ENCODE measurements at places on chromosomes 6 and 20. TPM values are rescaled to one million over a fixed set of nuclear protein-coding genes. Genes with fewer than 3 reads are reported as not detected.

DNA sequence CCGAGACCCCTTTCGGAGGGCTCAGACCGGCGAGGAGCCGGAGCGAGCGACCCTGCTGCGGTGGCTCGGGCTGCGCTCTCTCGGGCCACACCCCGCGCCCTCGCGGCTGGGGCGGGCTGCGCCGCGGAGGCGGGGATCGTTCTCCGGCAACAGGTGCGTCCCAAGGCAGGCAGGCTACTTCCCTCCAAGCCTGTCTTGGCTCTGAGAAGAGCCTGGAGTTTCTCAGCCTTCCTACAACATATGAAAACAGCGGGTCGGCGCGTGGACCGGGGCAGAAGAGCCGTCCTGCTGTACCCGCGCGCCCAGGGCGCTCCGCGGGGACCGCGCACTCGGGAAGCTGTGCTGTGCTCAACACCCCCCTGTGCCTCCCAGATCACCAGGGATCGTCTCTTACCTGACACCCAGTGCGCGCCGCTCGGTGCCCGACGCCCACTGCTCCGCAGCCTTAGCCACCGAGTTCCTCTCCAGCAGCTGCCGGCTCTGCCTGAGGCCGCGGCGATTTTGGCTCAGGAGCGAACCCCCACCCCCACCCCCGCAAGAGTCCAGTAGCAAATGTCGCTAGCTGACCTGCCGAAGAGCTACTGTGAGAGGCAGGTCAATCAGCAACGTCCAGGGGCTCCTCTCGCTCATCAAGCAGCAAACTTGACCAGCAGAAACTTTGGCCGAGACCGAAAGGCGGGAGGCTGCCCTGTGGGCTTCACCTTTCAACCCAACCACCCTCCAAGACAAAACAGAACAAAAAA, 3.7 kb upstream of the OLIG3 start:
- peaks cover 5% of the 10 kb centered on the region for H3K36me3 ChIP-seq
- H3K27ac ChIP-seq, result no peak overlapping the region
- H3K4me3 ChIP-seq, result no peak overlapping the region

GRCh38 chr20:17158701-17159100, 68.1 kb upstream of the PCSK2 start:
- no peak overlapping the region for H3K27ac ChIP-seq
- DNase-seq, result no peak
- H3K4me1 ChIP-seq, result no peaks in the 10 kb centered on the region
- H3K4me3 ChIP-seq, result no peak overlapping the region

Gene OXT
- not detected for total RNA-seq

DNA sequence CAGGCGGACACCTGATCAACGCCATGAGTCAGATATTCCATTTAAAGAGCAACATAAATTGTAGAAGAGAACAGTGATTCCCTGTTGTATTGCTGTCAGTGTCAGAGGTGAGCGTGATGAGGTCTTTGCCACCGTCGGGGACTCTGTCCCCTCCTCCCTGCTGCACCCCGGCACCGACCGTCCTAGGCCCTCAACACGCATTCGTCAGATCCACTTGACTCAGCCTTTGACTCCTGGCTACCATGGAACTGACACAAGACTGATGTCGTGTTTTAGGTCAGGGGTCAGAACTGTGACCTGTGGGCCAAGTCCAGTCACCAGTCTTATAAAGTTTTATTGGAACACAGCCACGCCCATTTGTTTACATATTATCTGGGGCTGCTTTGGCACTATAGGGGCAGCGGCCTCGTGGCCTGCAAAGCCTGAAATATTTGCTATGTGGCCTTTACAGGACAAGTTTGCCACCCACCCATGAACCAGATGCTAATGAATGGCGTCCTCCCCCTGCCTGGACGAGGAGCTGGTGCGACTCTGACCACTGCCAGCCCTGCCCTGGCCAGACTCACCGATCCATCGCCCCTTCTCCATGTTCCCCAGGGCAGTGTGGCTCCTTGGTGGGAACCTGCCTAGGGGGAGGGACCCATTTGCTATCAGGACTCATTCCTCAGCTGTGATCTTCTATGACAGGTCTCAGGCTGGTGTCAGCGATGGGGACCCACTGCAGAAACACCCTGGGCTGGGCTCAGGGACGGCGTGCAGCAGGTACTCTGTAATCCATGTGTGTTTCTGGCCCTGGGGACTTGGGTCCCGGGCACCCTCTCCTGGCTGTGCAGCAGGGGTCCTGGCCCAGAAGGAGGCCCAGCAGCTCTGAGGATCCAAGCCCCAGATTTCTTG, 37.5 kb upstream of the PHACTR3 start:
- H3K27me3 ChIP-seq, result peaks cover 27% of the 10 kb centered on the region
- H3K27ac ChIP-seq, result no peak overlapping the region
- H3K4me3 ChIP-seq, result no peak overlapping the region
- H3K4me1 ChIP-seq, result no peaks in the 10 kb centered on the region
- DNase-seq, result no peak
- no peaks in the 10 kb centered on the region for H3K36me3 ChIP-seq

DNA sequence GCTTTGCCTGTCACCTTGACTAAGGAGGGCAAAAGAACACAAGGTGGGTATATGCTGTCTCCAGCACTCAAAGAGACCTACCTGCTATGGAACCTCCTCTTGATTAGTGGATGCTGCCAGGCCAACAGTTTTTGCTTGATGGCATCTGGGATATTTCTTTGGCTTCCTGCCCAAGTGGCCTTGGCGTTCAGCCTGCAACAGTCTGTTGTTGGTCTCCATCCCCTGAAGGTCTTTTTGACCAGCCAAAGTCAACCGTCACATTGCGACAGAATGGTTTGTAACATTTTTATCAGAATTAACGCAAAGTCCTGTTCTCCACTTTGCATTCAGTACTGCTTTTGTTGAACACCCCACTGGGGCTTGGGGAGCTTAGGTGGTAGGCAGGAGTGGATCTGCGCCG, 37.1 kb downstream of the SERPINB1 start:
- no peak for DNase-seq
- peaks cover 9% of the 10 kb centered on the region for H3K4me1 ChIP-seq
- H3K4me3 ChIP-seq, result no peak overlapping the region
- no peak overlapping the region for H3K27ac ChIP-seq

Gene C20orf202
- not detected for total RNA-seq
